ENCODE measurements at places on chromosomes 6 and 20.

DNA sequence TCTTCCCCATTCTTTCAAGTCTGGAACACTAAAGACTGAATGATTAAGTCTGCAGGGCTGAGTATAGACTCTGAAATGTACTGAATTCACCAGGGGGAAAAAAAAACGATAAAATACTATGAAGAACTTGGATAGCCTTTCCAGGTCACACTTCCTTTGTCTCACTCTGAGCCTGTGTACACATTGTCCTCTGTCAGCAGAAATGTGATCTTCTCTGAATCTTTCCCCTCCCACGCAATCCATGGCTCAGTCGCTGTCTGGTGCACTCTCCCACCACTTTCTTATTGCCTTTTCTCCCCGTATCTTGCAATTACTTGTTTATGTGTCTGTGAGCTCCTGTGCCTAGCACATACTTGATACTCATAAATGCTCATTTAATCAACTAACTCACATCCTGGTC lies 212.6 kb upstream of the RSPO3 start:
- peak; percentile 36 for DNase-seq

DNA sequence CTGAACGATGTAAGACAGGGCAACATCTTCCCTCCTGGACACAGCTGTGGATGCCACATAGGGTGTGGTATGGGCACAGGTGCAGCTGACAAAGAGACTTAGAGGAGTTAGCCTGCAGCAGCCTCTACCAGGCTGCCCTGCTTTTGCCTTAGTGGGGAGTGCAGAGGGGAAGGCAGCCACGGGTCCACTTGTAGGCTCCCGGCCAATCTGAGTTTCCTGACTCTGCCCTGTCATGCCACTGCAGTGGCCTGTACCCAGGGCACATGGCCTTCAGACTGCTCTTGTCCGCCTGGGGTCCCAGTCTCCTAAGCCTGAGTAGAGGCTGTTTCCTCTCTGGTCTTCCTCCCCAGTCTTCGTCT lies 17.1 kb upstream of the CST9L start:
- DNase-seq: no peak

DNA sequence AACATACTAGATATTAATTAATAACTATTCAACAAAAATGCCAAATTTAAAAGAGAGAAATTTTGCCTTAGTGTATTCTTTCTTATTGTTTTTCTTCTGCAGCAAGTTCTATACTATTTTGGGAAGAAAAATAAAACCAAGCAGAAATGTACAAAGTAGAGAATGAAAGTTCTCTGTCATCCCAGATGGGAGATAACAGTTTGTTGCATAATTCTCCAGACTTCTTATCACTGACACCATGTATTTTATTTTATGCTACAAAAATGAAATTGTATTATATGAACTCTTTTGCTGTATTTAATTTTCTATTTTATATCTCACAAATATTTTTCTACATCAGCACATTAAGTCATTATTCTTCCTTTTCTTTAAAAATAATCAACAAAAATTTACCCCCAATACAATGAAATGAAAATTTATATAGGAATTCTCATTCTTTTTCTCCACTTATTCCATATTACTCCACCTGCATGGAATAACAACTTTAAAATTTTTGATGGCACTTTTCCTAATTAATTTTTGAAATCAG lies 18.2 kb downstream of the TMEM244 start:
- peak; percentile 32 for DNase-seq

DNA sequence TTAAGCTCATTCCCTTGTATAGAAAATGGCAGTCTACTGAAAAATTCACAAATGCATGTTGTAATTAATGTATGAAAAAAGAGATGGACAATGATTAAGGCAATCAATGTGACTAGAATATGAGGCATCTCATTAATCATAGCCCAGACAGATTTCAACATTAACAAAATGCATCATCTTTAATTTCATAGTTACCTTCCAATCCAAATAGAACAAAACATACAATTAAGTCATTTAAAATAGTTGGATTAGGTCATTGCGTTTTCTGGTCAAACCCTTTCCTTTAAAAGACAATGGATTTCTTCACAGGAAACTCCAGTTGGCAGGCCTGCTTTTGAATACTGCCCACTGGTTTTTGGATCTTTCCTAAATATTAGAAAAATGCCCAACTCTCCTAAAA lies 203.9 kb downstream of the HAO1 start:
- no peak for DNase-seq

DNA sequence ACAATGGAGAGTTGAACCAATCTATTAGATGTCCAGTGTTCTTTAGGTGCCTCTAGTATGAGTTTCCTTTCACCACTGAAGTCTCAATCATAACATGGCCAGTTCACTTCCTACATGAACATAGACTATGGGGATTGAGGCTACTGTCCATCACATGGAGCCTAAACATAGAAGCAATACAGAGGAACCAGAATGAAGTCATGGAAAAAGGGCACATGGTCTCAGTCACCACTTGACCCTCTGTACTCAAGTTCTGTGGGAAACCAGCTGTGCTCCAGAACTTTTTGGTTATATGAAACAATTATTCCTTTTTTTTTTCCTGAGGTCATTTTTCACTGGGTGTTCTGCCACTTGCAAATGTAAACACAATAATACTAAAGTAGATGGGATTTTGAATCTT lies 762.5 kb downstream of the CBLN4 start:
- no peak for DNase-seq

DNA sequence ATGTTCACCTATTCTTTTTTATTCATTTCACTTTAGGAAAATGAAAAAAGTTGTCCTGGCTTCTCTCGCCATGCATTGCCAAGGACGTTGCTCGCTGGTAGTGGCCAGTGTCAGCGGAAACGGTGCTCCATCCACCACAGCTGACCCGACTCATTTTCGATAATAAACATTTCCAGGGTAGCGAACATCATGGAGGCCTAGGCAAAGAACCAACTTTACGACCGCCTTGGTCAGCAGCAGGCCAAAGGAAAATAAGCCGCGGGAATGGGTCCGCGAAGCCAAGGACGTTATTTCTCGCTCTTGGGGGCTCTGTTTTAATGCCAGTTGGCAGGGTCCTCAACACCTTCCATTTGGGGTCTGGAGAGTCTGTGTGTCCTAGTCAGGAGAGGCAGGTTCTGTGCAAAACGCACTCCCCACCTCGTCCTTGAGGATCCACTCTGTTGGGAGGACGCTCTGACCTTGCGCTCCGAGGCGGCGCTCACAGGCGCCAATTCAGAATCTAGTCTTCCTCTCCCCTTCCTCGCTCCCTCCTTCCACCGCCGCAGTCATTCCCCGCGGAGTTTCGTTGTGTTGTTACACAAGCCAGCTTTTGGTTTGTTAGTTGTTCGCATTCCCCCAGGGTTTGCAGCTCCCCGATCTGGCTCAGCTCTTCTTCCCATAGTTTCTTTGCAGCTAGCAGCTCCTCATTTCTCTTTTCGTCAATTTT lies 4.1 kb upstream of the PAX1 start:
- DNase-seq: no peak

GRCh38 chr20:2871111-2871465 lies 2.2 kb upstream of the PTPRA start:
- no peak for DNase-seq

- DNase-seq: no peak
These were observed 11.7 kb downstream of the SYNDIG1 start for GRCh38 chr20:24481173-24481572.

DNA sequence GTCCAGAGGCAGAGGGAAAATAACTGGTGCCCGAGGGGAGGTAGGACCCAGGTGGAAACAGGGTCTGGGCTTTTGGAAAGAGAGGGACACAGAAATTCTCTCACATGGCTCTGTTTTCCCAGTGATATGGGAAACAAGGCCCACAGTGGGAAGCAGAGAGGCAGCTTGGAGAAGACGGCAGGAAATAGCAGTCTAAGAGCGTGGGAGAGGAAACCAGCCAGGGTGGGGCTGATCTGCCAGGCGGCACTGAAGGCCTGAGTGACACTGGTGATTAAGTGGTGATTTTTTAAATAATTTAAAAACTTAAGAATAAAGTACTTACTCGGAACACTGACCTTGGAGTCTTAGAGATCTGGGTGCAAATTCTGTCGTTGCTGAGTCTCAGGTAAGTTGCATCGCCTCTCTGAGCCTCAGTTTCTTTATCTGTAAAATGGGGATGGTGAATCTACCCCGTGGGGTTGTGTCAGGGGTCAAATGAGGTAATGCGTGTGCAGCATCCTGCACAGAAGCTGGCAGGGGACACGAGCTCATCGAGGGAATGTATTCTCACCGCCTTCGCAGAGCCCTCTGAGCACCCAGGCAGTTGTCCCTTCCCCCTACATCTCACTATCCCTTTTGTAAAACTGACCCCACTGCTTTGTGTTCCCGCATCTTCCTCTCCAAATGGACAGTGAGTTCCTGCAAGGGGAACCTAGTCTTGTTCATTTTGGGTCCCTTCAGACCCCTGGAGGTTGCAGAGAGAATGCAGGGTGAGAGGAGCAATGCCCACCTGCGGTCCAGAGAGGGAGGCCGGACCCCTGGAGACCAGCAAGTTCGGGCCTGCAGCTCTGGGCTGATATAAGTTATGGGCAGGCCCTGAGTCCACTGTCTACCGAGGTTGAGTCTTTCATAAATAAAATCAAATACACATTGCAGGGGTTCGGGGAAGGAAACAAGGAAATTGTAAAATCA lies 228.6 kb upstream of the PMEPA1 start:
- no peak for DNase-seq

DNA sequence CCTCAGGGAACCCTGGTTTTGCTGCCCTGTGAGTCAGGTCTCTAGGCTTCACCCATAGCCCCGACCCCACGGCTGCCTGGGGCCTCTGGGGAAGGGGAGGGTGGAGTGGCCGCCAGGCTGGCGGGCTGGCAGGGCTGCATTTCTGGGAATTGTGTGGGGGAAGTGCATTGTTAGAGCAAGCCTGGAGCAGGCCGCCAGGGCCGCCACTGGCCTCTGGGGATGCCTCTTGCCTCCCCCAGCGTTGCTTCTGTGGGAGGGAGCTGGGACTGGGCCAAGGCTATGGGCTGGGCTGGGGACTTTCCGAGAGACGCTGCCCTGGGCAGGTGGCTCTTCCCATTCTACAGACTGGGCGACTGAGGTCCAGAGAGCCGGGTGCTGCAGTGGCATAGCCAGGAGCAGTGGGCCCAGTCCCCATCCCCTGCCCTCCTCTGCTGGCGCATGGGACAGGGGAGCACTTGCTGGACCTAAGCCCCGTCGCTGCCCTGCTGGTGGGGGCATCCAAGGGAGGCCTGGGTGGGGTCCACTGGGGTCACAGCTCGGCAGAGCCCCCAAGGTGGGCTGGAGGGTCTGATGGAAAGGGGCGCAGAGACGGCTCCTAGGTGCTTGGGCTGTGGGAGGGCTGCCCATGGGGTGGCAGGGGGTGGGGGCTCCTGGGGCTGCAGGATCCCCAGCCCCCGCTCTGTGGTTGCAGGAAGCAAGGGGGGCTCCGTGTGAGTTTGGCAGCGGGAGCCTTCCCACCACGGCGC lies 6.6 kb upstream of the SOX18 start:
- DNase-seq: peak; percentile 58

DNA sequence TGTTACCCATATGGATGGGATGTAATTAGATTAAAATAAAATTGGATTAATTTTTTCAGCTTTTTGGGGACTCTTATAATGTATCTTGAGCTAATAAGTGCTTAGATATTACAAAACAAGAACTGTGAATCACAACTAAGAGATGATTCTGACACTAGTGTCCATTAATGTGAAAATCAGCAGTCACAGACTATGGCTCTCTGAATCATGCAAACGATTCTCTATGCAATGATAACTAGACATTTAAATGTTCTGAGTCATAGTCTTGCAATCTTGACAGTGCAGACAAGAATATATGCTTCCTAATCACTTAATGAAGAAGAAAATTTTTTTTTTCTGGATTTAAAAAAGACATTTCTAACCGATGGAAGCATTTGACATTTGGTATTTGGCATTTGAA lies 82.2 kb upstream of the OPRM1 start:
- peak; percentile 8 for DNase-seq

GRCh38 chr20:37545516-37545915 lies 17.8 kb upstream of the BLCAP start:
- DNase-seq: no peak

DNA sequence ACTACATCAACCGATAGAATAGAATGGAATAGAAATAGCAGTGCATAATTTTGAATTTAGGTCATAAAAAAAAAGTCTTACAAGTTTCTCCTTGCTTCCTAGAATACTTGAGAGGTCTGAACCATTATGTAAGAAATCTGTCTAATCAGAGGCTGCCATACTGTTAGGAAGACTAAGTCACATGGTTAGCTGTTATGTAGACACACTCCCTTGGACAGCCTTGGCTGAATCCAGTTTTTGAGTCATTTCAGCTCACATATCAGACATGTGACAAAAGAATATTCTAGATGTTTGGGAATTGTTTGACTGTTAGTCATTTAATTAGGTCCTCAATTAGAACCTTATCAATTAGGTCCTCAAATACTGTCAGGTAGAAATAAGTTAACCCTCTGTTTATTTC lies 1601.4 kb downstream of the GRIK2 start:
- DNase-seq: no peak

GRCh38 chr6:34993213-34993612 lies 104.2 kb downstream of the ANKS1A start:
- no peak for DNase-seq

DNA sequence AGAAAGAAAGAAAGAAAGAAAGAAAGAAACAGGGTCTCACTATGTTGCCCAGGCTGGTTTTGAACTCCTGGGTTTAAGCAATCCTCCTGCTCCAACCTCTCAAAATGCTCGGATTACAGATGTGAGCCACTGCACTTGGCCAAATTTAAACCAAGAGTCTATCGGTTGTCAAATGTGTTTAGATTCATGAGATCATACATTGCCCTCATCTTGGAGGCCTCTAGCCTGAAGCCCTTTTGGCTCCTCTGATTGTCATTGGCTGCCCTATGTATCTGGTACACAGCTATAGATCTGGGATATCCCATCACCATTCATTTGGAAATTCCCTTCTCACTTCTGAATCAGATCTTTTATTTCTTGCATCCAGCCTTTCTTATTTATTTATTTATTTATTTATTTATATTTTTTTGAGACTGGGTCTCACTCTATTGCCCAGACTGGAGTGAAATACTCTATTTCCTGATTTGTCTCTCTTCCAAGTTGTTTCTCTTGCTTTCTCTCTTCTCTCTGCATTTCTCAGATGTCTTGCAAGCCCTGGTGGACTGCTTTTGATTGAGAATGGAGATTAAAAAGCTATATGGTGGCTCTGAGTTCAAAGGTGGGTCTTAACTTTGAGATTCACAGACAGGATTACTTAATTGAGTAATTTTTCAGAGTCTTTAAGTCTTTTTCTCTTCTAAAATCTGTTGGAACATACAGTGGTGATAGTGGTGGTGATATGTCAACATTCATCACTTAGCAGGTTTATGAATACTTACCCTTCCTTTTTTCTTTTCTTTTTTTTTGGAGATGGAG lies 121.9 kb downstream of the GJA1 start:
- no peak for DNase-seq

DNA sequence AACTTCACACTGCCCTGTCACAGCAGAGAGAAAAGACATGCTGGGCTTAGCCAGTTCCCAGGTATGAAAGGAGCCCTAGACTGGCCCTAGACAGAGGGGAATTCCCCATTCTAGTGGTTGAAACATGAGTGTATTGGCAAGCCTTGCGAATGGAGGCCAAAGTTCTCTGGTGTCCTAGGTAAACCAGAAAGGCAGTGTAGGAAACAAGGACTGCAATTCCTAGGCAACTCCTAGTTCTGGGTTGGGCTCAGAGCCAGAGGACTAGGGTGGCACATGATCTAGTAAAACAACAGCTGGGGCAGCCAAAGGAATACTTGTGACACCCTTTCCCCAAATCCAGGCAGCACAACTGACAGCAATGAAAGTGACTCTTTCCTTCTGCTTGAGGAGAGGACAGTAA lies 265.0 kb upstream of the EPHA7 start:
- DNase-seq: no peak
